ENCODE measurements at places on chromosomes 7 and 10.

GRCh38 chr7:44447874-44448425 is 42.5 kb downstream of the NUDCD3 start:
- no peak for DNase-seq

DNA sequence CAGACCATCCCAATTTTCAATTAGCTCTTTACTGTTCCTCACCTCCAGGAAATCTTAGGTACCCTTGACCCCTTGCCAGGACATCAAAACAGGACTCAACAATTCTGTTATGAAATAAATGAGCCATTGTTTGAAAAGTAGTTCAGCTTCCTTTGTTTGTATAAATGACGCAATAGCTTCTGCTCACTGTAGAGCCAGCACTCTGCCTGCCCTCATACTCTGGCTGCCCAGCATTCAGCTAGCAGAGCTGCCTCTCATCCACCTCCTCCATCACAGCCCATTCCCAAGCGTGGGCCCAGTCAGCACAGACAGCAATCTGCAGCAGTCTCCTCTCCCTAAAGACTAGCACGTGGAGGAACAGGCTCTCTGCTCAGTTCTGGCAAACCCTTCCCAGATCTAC is 478.6 kb downstream of the GRID1 start:
- no peak for DNase-seq

DNA sequence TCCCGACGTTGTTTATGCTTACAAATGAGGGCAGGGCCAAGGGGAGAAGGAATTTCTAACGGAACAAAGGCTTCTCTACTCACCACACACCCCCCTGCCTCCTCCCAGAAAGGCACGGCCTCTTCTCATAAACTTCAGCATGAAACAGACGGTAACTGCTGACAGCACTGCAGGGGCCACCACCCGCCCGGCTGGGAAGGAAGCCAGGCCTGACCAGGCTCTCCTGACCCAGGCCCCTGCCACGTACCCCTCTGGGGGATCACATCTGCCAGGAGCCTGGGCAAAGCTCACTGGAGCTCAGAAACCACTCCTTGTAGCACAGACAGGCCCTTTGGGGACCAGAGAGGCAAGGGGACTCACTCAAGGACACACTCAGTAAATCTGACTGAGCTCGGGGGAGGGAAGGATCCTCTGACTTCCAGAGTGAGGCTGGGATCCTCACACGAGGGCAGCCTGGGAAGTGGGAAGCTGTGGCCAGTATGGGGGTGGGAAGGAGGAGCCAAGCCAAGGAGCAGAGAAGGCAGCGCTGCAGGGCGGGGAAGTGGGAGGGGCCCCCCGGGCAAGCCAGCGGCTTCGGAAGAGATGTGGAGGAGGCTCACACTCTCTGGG is 46.1 kb downstream of the ZCCHC24 start:
- no peak for DNase-seq

GRCh38 chr10:14532473-14533251 is 201.9 kb upstream of the FRMD4A start:
- DNase-seq: no peak

DNA sequence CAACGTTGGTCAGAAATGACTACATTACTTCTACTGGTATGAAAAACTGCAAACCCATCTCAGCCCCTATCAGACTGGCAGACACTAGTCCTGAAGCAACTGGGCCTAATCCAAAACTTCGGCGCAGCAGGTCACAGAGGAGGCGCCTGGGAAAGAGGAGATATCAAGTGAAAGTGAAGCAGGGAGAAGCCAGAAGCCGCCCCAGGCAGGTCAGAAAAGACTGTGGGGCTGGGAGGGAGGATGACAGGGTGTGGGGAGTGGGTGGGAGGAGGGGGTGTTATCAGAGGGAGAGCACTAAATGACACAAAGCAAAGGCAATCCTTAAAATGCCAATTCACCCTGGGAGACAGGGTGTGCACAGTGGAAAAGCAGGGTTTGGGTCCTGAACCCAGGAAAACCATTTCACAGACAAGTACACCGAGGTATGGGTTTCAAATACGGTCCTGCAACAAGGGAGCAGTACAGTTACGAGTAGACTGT is 731 bp downstream of the CHCHD3 start:
- DNase-seq: no peak

- no peak for DNase-seq
Observed at GRCh38 chr10:105885495-105885894, 1244.4 kb downstream of the SORCS3 start.

- DNase-seq: no peak
Observed at GRCh38 chr7:157819455-157819807, 482.6 kb downstream of the DNAJB6 start.

DNA sequence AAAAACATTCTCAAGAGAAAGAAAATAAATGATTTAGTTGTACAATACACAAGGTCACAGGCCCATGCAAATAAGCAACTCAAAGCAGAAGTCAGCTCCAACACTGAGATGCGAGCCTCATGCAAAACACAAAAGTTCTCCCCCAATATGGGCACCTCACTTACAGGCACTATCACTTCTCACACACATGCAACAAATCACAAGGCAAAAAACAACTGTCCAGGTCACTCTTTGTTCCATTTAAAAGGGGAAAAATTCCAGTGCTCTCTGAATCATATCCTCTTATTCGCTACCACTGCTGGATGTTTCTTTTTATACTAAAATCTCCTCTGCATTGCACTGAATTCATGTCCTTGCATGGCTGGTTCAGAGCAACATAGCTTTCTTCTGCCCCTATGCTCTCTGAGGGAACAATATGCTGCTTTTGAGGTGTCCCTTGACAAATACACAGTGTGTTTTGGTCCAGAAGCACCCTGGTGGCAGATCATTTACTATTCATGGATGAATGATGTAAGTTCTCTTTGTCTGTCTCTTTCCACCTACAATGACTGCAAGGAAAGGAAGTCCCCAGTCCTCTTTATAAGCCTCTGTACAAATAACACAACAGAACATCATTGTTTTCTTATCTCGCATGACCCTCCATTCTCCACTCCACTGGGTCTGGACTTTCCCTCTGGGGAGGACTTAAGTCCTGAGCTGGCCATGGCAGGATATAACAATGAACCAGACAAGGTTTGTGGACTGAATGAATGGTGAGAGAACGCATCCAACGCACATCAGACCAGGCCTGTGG is 85.4 kb upstream of the GSDME start:
- no peak for DNase-seq

- DNase-seq: no peak
Observed at GRCh38 chr10:16857419-16857818, 40.2 kb upstream of the RSU1 start.

- DNase-seq: no peak
Observed at GRCh38 chr7:97174303-97174702, 56.8 kb downstream of the SDHAF3 start.

- DNase-seq: no peak
Observed at GRCh38 chr7:26052706-26053105, 99.3 kb upstream of the NFE2L3 start.

- no peak for DNase-seq
Observed at GRCh38 chr7:49643321-49643720, 130.1 kb upstream of the VWC2 start.

DNA sequence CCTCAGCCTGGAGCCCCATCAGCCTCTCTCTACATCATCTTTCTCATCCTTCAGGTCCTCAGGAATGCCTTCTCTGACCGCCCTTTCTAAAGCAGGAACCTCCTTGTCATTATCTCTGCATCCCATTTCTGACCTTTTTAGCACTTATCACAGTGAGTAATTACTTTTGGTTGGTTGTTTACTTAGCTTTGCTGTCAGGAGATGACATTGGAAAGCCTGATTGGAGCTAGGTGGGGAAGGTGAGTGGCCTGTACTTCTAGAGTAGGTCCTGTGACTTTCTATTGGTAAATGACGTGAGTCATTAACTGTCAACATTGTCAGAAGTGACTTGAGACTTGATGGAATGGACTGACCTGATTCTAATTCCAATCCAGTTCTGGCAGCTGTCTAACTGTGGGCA is 9.3 kb upstream of the SLC25A13 start:
- no peak for DNase-seq

- DNase-seq: no peak
Observed at GRCh38 chr7:142440219-142440905, 182.5 kb upstream of the PRSS58 start.

- DNase-seq: no peak
Observed at GRCh38 chr7:5408777-5409176, 14.9 kb downstream of the TNRC18 start.

GRCh38 chr7:84372155-84372621 is 177.6 kb upstream of the SEMA3A start:
- DNase-seq: no peak

GRCh38 chr7:129862682-129863081 is 90.1 kb downstream of the UBE2H start:
- no peak for DNase-seq

- no peak for DNase-seq
Observed at GRCh38 chr10:127619546-127620325, 70.6 kb downstream of the NPS start.

- no peak for DNase-seq
Observed at GRCh38 chr7:152527610-152528032, 91.8 kb upstream of the KMT2C start.

GRCh38 chr7:10740805-10741204 is 232.9 kb upstream of the PHF14 start:
- no peak for DNase-seq

DNA sequence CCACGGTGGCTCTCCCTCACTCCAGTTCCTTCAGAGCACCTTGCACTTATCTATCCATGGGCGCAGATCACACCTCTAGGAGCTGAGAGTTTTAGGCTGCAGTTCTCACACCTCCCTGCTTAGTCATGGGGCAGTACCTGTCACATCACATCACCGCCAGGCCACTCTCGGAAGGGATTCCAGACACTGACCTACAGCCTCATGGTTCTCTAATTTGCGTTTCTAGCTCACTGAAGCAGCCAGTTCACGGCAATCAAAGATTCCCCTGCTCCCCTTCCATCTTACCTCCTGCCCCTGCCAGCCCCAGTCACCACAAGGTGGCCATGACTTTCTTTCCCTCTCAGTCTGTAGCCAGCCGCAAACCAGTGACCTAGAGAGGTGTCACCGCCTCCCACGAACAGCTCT is 34.2 kb downstream of the ADRB1 start:
- no peak for DNase-seq

- no peak for DNase-seq
Observed at GRCh38 chr10:63921908-63922467, 400.8 kb downstream of the REEP3 start.

GRCh38 chr10:6729861-6730344 is 149.8 kb upstream of the PRKCQ start:
- DNase-seq: no peak

DNA sequence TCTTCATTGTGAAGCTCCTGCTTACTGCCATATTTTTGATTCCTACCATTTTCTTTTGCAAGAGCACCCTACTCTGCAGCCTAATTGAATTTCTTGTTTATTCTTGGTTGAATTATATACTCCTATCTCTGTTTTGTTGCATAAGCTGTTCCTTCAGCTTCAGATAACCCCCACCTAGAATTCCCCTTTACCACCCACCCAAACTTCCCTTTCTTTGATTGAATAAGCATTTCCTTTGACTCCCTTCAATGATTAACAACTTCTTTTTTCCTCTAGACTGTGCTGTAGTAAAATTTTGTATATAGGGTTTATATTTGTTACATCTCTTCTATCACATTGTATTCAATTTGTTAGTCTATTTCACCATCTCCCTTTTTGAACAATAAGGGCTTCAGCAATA is 168.1 kb downstream of the GPR37 start:
- DNase-seq: no peak

- DNase-seq: no peak
Observed at GRCh38 chr10:125057158-125058001, 103.0 kb downstream of the CTBP2 start.

All from stimulated activated CD8-positive, alpha-beta memory T cell treated with anti-CD3 and anti-CD28 coated beads, Interleukin-7, amount 100 ng/mL, for 24 hours (primary cell).